ENCODE measurements at places on chromosomes 12 and 14.

GRCh38 chr14:88473791-88474190, 81.0 kb downstream of the PTPN21 start:
- DNase-seq = no peak

- DNase-seq = no peak
These were observed 24.8 kb upstream of the ZFP36L1 start for GRCh38 chr14:68817506-68818212.

DNA sequence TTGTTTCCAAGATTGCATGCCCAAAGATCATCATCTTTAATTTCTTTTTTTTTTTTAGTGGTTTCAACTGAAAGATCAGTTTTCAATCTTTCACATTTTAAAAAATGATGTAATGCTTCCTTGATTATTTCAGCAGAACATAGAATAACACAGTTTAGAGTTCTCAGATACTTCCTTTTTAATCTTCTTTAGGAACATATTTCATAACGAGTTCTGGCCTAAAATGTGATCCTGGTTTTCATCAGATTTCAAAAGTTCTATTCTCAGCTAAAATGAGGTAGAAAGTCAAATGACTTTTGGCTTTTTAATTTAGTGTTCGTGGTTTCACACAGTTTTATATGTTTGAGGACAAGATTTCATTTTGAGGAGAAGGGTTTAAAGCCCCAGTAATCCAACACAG, 40.0 kb upstream of the NR1H4 start:
- DNase-seq = no peak

GRCh38 chr12:9925705-9926393, 6.3 kb downstream of the CLEC2A start:
- DNase-seq = peak; percentile 0

DNA sequence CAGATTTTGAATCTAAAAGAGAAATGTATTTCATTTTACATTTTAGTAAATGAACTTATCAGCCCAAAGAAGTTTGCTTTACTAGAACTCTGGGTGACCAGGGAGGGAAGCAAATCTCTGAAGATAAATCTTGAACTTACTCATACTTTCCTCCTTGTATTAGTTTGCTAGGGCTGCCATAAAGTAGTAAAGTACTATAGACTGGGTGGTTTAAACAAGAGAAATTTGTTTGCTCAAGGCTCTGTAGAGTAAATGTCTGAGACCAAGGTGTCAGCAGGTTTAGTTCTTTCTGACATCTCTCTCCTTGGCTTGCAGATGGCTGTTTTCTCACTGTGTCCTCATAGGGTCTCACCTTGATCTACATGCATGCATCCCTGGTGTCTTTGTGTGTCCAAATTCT, 926.0 kb downstream of the DIO2 start:
- no peak for DNase-seq

DNA sequence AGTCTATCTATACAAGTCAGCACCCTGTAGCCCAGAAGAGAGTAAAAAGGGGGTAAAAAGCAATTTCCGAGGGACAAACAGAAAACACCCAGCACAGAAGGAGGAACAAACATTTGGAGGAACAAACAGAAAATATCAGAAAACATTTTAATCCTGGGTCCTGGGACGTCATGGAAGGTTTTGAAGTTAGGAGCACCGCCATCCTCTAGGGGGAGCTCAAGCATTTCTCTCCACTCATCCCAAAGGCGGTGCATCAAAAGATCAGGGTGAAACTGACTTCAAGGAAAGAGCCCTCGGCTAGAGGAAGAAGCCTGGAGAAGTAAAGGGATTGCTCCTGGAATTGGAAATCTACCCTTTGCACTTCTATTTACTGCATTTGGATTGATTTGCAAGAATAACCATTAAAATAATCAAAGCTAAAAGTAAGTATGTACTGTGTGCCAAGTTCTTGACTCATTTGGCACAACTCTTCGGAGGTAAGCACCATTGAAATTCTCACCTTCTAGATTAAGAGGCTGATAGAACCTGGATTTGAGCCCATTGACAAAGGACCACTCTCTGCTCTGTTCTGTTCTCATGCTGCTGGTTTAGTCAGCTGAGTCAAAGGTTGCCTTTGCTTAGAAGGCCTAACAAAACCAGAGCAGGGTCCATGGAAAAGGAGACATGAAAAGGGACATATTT, 17.2 kb upstream of the POC1B start:
- peak; percentile 50 for DNase-seq

- DNase-seq = no peak
These were observed 68.9 kb downstream of the SPPL3 start for GRCh38 chr12:120835304-120835612.

GRCh38 chr14:80973931-80974641, 18.7 kb downstream of the TSHR start:
- DNase-seq = no peak

DNA sequence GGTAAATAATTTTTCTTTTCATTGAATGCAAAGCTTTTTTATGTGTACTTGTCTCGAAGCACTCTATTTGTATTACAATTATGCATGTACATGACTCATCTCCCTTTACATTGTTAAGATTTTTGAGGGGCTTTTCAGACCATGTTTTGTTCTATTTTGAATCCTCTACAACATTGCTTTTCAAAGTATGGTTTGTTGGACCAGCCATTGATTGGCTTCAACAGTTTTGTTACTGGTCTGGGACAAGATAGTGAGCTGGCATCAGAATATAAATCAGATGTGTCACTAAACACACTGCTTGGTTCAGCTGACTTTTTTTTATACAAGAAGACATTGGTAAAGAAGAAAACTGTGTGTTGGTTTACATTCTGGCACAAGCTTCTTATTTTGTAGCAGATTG, 122.3 kb downstream of the MON2 start:
- no peak for DNase-seq

GRCh38 chr14:51317373-51317772, 77.3 kb downstream of the TMX1 start:
- DNase-seq = no peak

DNA sequence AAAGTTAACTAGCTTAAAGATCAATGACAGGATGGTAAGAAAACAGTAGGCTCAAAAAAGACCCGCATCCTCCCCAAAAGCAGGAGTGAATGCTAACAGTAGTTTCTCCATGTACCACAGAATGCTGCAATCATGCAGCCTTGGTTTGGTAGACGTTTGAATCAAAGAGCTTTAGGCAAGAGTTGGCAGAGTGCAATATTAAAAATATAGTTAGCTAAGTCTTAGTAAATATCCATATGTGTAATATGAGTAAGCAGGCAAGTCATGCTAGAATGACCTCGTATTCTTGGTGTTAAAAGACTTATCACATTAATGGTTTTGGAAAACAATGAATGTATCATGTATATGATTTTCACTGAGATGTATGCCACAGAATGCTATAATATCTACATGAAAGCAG, 18.8 kb upstream of the KLRF1 start:
- no peak for DNase-seq

- DNase-seq = no peak
These were observed 929 bp upstream of the UBE2N start for GRCh38 chr12:93442411-93443340.

GRCh38 chr14:55350461-55350860, 61.2 kb downstream of the ATG14 start:
- DNase-seq = no peak

- no peak for DNase-seq
These were observed 133.2 kb downstream of the MGAT4C start for GRCh38 chr12:86122846-86123468.

- no peak for DNase-seq
These were observed 54.5 kb upstream of the VASH1 start for GRCh38 chr14:76706811-76707210.

- no peak for DNase-seq
These were observed 424.0 kb downstream of the RAD51B start for GRCh38 chr14:68243450-68244010.

DNA sequence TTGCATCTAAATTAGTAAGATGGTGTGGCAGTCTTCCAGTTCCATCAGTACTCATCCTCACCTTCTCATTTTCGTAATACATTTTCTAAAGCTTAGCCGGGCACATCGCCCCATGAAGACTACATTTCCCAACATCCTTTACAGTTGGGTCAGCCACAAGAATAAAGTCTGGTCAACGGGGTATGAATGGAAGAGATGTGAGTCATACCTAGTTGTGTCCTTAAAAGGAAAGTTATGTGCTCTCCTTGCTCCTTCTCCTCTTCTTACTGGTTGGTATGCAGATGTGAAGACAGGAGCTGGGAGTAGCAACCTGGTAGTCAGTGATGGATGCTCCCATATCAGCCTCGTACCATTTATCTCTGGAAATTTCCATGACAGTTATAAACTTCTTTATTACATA, 35.9 kb upstream of the EGLN3 start:
- no peak for DNase-seq

DNA sequence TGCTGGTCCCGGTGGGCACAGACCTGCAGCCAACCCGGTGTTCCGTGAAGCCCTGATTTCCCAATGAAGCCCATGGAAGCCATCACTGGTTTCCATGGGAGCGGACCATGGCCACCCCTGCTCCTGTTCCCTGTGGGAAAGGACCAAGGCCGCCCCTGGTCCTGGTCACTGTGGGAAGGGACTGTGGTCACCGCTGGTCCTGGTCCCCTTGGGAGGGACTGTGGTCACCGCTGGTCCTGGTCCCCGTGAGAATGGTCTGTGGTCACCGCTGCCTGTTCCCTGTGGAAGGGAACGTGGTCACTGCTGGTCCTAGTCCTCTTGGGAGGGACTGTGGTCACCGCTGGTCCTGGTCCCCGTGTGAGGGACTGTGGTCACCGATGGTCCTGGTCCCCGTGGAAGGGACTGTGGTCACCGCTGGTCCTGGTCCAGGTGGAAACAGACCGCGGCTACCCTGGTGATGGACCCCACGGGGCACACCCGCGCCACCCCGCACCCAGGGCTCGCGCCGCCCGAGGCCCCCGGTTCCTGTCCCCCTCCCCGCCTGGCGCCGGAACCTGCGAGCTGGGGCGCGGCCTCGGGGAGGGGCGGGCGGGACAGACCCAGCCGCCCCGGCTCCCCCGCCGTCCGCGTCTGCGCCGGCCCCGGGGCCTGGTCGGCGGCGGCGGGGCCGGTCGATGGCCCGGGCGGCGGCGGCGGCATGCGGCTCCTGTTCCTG, at the start of gene GLT1D1:
GLT1D1 (plus strand) TSS at position 594 of the 715 bp plus-strand sequence; CDS start at position 698, 104 bp downstream.
- no peak for DNase-seq

GRCh38 chr14:90990141-90990540, 70.3 kb downstream of the RPS6KA5 start:
- DNase-seq = no peak

DNA sequence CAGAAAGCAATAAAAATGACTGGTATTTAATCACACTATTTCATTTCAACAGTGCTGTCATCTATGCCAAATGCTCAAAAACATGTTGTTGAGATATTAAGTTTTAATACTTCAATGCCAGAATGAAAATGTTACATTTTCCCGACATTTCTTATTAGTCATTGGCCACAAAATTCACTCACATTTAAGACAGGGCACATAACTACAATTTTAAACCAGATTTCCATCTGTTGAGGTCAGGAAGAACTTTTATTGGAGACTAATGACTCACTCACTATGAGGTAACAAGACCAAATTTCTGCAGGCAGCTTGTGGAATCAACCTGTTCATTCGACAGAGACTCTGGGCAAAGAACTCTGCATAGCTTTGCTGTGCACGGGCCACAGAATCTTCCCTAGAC, 36.8 kb downstream of the PPTC7 start:
- DNase-seq = no peak

- no peak for DNase-seq
These were observed 73.2 kb upstream of the BICD1 start for GRCh38 chr12:32033406-32033805.

- DNase-seq = no peak
These were observed 90.8 kb downstream of the TMEM30B start for GRCh38 chr14:61190341-61190740.

- no peak for DNase-seq
These were observed 2.3 kb downstream of the POLR3B start for GRCh38 chr12:106359646-106360399.

DNA sequence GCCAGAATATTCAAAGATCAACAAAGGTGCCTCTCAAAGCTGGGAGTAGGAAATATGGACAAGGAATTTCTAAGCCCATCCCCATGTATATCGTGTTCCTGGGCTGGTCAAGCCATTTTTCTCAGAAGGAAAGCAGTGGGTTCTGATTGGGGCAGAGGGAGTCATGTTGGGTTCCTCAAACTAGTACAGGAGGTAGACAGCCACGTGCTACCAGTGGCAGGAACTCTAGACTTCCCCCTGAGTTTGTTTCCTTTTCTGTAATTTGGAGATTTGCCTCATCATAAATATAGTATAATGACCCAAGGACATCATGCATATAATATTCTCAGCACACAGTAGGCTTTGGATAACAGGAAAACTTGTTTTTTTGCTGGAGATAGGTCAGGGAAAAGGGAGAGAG, 16.4 kb upstream of the PLEKHH1 start:
- no peak for DNase-seq

DNA sequence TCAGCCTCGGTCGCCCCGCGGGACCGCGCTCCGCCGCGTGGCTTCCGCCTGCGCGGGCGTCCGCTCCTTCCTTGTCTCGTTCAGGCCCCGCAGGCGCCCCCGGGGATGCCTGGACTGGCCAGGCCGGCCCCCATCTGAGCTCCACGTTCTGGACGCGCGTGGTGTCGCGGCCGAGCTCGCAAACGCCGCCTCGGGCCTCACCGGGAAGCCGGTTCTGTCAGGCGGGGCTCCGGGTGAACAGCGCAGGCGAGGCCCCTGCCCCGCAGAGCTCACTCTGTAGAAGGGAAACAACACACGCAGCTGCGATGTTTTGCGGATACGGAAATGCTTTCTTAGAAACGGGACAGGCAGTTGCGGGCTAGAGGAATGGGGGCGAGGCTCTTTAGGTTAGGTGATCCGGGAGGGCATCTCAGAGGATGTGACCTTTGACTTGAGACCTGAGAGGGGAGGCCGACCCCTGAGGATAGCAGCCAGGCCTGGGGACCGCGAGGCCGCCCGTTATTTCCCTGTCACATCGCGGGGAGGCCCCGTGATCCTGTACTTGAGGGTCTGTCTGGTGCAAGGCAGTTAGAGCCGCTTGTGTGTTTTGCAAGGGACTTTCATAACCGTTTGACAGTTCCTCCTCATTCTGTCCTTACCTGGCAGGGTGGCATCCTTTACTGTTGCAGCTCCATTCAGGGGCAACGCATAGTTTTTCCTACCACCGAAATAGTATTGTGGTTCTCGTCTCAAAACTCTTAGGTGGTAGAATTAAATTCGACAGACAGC, 584 bp downstream of the VRK1 start:
- DNase-seq = no peak

DNA sequence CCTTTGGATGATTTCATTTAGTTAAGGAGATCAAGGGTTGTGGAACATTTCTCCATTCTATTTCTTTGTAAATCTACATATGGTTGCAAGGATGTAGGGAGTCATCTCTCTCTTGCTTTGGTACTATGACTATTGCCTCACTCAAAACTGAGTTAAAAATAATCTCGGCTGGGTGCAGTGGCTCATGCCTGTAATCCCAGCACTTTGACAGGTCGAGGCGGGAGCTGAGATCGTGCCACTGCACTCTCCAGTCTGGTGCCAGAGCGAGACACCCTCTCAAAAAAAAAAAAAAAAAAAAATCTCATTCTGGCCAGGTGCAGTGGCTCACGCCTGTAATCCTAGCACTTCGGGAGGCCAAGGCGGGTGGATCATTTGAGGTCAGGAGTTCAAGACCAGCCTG, 24.8 kb upstream of the PPM1H start:
- DNase-seq = no peak

- DNase-seq = no peak
These were observed 17.8 kb upstream of the EGLN3 start for GRCh38 chr14:33968722-33969121.

Data from GDM1 (cell line).